ENCODE measurements at places on chromosomes 4 and X. TPM values are rescaled to one million over a fixed set of nuclear protein-coding genes. Genes with fewer than 3 reads are reported as not detected.

FHIP1A gene
- total RNA-seq = 31.5 TPM

ADH1B gene
- total RNA-seq = 62.3 TPM

DNA sequence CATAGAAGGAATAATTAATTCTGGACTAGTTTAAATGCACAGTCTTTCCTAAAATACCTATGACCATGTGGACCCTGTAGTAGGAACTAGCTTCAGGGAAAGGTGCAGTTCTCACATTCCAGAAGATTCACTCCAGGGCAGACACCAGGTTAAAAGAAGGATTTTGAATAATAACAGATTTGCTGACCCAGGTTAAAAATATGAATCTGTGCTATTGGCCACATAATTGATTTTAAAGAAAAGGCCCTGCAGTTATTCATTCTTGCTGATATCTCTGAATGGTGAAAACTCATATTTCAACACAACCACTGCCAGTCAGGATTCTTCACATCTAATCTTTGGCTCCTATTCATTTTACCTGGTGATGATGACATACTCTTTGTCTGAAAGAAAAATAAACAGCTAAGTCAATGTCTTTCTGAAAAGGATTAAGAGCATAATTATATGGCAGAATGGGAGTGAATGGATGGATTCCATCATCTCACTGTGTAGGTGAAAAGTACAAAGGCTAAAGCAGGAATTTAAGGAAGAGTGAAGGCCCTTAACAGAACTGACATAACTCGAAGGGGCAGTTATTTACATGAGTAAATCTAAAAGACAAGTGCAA, 432.8 kb downstream of the PDGFC start:
- no peaks in the 10 kb centered on the region for H3K4me1 ChIP-seq
- H3K27ac ChIP-seq = no peak overlapping the region
- DNase-seq = no peak
- no peaks in the 10 kb centered on the region for H3K36me3 ChIP-seq
- H3K27me3 ChIP-seq = no peaks in the 10 kb centered on the region
- no peak overlapping the region for H3K4me3 ChIP-seq

CT55 gene
- total RNA-seq = not detected

GRCh38 chr4:23276076-23276475, 583.3 kb downstream of the GBA3 start:
- no peak for DNase-seq
- no peaks in the 10 kb centered on the region for H3K27me3 ChIP-seq
- H3K27ac ChIP-seq = no peak overlapping the region

WDR17 gene
- 1.2 TPM for total RNA-seq

- H3K27me3 ChIP-seq = no peaks in the 10 kb centered on the region
- no peaks in the 10 kb centered on the region for H3K36me3 ChIP-seq
- DNase-seq = no peak
- no peak overlapping the region for H3K27ac ChIP-seq
- no peaks in the 10 kb centered on the region for H3K4me1 ChIP-seq
Measured at GRCh38 chrX:41116948-41117347, 31.7 kb downstream of the USP9X start.

DNA sequence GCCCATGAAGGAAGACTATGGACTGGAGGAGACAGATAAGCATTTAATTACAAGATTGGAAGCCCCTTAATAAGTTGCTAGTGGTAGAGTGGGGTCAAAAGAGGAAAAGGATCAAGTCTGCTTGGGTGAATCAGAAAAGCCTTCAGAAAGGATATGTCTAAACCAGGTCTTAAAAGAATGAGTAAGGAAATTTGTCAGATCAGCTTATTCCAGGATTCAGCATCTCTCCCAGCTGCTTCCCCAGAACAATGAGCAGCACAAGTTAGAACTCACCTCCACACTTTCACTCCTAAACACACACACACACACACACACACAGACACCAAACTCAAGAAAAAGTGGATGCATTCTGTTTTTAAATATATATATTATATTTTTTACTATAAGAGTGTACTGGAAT, 166.5 kb downstream of the CPEB2 start:
- H3K36me3 ChIP-seq = no peaks in the 10 kb centered on the region
- H3K27me3 ChIP-seq = no peaks in the 10 kb centered on the region
- DNase-seq = no peak
- no peak overlapping the region for H3K27ac ChIP-seq
- H3K4me3 ChIP-seq = no peak overlapping the region

DNA sequence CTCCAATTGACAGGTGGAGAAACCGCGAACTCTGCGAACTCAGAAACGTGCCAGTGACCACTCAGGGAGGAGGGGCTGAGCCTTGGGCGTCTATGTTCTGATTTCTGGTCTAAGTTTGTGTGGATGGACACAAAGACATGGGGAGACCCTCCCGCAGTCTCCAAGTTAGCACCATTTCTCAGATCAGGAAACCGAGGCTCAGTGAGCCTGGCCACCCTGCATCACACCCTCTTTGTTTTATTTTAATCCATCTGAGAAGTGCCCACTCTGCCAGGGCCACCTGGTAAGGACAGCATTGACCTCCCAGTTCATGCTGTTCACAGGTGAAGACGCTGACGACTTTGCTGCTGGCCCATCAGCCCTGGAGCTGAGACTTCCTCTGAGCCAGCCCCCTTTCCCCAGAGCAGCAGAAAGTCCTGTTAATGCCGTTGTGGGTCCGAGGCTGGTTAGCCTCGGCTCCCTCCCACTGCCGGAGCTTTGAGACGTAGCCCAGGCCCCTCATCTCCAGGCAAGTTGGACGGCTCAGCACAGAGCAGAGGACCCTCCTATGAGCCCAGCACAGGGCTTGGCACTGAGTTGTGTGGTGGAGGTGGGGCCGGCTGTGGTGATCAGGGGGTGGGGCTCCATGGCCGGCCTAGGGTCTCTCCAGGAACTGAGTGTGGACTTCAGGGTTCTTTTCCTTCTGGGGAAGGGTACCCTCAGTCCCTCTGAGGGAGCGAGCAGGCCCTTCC, 43.7 kb downstream of the PSAPL1 start:
- no peak overlapping the region for H3K4me3 ChIP-seq
- no peaks in the 10 kb centered on the region for H3K36me3 ChIP-seq
- H3K27ac ChIP-seq = no peak overlapping the region
- no peak for DNase-seq
- H3K4me1 ChIP-seq = no peaks in the 10 kb centered on the region
- no peaks in the 10 kb centered on the region for H3K27me3 ChIP-seq

DNA sequence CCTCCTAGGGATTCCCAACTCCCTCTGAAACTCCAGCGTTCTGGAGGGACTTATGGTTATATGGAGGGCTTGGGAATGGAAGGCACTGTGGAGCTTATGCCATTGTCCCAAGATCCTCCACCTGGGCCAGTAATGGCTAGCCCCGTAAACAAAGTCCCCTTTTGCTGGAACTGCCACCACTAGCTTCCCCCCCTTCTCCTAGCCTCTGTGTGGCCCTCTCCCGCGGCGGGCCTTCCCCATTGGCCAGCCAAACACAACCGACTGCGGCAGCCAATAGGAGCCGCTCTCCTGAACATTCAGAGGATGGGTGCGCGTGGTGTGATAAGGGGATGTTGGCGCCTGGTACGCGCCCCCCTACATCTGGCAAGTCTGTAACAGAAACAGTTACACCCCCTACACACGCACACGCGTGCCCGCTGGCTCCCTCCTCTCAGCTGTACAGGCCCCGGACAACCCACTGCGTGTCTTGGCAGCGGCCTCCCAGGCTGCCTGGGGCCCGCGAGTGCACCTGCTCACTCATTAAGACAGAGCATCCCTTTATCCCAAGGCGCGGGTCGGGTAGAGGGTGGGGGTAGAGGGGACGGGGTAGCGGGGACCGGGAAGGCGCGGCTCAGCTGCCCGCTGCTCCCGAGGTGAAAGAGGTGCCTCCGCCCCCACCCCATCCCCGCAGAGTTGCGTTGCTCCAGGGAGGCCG, 863 bp upstream of the RAB33A start:
- H3K36me3 ChIP-seq = no peaks in the 10 kb centered on the region
- no peak overlapping the region for H3K27ac ChIP-seq
- H3K4me1 ChIP-seq = no peaks in the 10 kb centered on the region
- no peaks in the 10 kb centered on the region for H3K27me3 ChIP-seq
- H3K4me3 ChIP-seq = peak overlapping the region; percentile 37

DNA sequence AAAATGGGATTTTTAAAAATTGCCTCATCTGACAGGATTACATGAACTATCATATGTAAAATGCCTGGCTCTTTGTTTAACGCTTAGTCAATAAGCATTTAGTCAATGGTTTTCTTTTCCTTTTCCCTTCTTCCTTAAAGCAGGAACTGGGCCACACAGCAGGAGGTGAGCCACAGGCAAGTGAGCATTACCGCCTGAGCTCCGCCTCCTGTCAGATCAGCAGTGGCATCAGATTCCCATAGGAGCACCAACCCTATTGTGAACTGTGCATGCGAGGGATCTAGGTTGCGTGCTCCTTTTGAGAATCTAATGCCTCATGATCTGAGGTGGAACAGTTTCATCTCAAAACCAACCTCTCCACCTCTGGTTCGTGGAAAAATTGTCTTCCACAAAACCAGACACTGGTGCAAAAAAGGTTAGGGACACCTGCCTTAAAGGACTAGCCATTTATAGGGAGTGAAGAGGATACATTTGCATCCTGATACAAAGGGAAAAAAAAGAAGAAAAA, 306.1 kb downstream of the FBXW7 start:
- no peaks in the 10 kb centered on the region for H3K36me3 ChIP-seq
- H3K27me3 ChIP-seq = no peaks in the 10 kb centered on the region
- H3K4me3 ChIP-seq = no peak overlapping the region
- H3K4me1 ChIP-seq = no peaks in the 10 kb centered on the region

DNA sequence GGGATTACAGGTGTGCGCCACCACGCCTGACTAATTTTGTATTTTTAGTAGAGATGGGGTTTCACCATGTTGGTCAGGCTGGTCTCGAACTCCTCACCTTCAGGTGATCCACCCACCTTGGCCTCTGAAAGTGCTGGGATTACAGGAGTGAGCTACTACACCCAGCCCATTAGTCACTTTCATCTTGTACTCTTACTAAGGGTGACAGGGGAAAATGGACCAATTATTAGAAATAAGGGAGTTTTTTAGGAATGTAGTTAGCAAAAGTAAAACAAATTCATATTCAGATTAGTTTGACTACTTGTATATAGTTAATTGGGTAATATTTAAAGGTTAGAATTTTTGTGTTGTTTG, 26.1 kb downstream of the SMARCA5 start:
- peaks cover 27% of the 10 kb centered on the region for H3K36me3 ChIP-seq
- no peak for DNase-seq
- H3K27ac ChIP-seq = no peak overlapping the region
- no peaks in the 10 kb centered on the region for H3K27me3 ChIP-seq
- no peaks in the 10 kb centered on the region for H3K4me1 ChIP-seq

- H3K27me3 ChIP-seq = no peaks in the 10 kb centered on the region
- no peaks in the 10 kb centered on the region for H3K4me1 ChIP-seq
- H3K4me3 ChIP-seq = no peak overlapping the region
- H3K36me3 ChIP-seq = no peaks in the 10 kb centered on the region
Measured at GRCh38 chr4:115090483-115091075, 22.8 kb downstream of the NDST4 start.

GRCh38 chrX:2679534-2680485, 11.3 kb upstream of the CD99 start:
- H3K36me3 ChIP-seq = no peaks in the 10 kb centered on the region
- no peak for DNase-seq
- H3K4me3 ChIP-seq = no peak overlapping the region
